ENCODE measurements at places on chromosomes 1 and 21.

GRCh38 chr1:102970496-102971078 is 137.7 kb downstream of the COL11A1 start:
- peak; percentile 82 for DNase-seq

DNA sequence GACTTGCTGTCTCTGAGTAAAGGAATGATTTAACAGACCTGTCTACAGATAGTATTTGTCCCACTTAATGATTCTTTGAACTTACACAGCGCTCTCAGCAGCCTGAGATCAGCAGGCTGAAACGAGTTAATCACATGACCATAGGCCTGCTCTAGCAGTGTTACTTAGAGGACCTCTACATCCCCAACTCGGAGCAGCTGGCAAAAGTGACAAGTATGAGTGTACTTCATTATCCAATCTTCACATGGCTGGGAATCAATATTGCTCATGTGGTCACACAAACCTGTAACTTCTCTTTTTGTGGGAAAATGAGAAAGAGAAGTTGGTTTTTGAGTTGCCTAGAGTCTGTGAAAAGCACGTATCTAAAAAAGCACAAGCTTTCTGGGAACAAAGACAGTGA is 11.4 kb upstream of the ATP13A2 start:
- DNase-seq: peak; percentile 77

DNA sequence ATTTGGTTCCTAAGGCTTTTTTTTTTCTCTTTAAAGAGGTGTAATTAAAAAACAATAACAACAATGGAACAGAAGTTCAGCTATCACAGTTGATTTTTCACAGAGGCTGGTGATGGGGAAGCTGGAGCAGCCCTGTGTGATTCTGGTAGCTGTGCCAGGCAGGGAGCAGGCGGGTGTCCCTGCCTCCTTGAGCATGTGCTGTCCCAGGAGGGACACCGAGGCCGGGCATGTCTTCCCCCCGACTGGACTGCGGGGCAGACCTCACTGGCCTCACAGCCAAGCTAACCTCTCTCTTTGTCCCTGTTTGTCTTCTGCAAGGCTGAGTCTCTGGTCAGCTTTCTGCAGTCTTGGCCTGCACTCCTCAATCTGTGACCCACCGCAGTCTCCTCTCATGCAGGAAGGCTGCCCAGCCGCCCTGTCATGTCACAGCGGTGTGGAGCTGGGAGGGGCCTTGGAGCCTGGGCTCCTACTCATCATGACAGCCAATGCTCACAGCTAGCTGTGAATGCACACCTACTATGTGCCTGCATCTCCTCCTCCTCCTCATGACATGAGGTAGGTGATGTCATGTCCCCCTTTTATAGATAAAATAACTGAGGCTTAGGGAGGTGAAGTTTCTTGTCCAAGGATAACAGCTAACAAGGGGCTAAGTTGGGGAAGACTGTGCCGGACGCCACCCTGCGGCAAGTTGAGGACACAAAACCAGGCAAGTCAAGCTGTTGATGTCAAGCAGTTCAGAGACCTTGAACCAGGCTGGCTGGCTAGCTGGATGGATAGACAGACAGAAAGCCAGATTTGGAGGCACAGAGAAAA is 10.3 kb upstream of the ACTL8 start:
- no peak for DNase-seq

DNA sequence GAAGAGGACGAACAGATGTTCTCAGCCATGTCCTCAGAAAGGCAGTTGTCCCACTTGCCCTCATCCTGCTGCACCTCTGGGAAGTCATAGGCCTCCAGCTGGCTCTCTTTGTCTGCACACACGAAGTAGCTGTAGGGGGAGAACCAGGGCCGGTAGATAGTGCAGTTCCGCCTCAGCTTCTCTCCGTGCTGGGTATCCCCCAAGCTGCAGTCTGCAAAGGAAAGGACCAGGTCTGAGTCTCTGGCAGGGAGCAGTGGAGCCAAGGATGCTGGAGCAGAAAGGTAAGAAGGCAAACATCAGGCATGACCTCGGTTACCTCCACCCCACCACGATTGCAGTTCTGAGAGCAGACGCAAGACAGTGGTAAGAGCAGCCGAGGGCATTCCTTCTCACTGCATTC is 2.2 kb downstream of the SPATA46 start:
- no peak for DNase-seq

GRCh38 chr1:107535091-107535490 is 394.3 kb downstream of the NTNG1 start:
- peak; percentile 83 for DNase-seq

DNA sequence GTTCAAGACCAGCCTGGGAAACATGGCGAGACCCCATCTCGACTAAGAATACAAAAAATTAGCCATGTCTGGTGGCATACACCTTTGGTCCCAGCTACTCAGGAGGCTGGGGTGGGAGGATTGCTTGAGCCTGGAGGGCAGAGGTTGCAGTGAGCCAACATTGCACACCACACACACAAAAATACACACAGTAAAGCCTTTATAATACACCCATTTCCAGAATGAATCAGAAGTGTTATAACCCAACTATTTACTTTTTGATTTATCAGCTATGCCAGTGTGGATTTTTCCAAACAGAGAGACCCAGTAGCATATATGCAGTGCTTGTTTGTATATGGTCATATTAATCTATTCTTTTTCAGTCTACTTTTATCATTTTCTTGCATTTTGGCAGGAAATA is 200.1 kb downstream of the ZP4 start:
- no peak for DNase-seq

GRCh38 chr1:110084227-110085078 is 14.0 kb upstream of the ALX3 start:
- DNase-seq: peak; percentile 88

DNA sequence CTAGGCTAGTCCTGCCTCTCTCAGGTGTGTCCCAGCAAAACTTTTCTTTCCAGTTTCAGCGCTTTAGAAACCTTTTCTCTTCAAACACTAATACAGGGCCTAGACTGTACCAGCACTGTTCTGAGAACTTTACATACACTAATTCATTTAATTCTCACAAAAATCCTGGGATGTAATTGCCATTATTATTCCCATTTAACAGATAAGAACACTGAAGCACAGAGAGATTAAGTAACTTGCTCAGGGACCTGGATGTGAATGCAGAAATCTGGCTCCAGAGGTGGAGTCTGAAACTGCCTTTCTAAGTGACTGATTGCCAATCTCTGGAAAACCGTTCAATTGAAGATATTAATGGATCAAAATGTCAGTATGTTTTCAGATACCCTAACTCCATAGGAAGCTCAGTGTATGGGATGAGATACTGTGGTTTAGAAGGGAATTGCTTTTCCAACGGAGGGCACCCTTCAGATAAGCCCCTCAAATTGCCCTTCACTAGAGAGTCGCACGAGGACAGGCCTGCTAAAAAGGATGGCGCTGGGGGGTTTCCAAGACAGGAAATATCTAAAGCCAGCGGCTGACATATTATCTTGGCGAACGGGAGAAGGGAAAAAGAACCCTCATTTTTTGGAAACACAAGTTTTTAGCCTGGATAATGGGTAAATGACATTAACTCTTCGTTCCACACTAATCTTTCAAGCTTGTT is 698 bp upstream of the UCK2 start:
- no peak for DNase-seq

DNA sequence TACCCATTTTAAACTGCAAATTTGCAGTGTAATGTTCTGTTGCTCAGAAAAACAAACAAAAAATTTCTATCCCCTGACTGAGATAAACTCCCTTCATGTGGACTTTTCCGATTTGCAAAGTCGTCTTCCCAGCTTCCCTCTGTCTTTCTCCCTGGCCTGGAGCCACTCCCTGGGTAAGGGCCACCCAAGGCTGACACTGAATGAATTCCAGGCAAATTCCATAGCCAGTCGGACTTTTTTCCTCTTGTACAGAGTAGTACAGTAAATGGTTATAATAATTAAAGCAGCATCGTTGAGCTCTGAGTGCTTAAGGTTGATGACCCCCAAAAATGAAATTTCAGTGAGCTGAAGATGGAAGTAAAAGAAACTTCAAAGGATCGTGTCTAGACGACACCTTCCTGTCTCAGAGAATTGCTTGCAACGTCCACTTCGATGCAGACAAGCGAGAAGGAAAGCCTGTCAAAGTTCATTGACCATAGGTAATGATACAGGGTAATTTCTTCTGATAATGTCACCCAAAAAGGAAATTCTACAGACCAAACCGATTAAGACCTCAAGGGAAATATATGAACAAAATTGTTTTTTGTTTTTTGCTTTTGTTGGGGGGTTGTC is 33.6 kb upstream of the LHX8 start:
- no peak for DNase-seq

GRCh38 chr1:203867802-203868201 is 6.4 kb downstream of the SNRPE start:
- DNase-seq: no peak

- no peak for DNase-seq
Measured at GRCh38 chr1:18072066-18072465, 35.5 kb upstream of the IGSF21 start.

GRCh38 chr1:180571060-180571831 is 12.5 kb downstream of the OVAAL start:
- peak; percentile 53 for DNase-seq

DNA sequence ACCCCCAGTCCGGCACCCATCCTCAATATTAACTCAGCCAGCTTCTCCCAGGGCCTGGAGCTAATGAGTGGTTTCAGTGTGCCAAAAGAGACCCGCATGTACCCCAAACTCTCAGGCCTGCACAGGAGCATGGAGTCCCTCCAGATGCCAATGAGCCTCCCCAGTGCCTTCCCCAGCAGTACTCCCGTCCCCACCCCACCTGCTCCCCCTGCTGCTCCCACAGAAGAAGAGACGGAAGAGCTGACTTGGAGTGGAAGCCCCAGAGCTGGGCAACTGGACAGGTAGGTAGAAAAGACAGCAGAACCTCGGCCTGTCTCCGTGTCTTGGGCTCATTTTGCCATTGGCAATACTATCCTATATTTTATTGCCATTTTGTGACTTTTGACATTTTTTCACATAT is 45.4 kb upstream of the IPO9 start:
- no peak for DNase-seq

DNA sequence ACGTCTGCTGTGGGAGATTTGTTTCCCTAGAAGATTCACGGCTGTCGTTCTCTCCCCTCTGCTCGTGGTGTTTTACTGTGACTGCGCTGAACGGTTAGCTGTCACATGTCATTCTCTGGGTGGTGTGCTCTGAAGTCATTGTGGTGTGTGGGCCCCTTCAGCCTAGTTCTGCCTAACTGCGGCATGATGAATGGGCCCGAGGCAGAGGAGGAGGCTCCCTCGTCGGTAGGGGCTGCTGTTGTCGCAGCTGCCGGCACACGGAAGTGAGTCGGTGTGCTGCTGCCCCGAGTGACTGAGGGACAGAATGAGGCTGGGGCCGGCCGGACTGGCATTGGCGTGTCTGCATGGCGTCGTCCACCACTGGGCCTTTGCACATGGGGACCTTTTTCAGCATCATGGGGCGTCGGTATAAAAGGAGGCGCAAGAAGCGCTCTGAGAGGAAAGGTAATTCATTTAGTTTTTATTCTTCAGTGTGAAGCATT is 77.9 kb downstream of the ADARB1 start:
- DNase-seq: peak; percentile 87

DNA sequence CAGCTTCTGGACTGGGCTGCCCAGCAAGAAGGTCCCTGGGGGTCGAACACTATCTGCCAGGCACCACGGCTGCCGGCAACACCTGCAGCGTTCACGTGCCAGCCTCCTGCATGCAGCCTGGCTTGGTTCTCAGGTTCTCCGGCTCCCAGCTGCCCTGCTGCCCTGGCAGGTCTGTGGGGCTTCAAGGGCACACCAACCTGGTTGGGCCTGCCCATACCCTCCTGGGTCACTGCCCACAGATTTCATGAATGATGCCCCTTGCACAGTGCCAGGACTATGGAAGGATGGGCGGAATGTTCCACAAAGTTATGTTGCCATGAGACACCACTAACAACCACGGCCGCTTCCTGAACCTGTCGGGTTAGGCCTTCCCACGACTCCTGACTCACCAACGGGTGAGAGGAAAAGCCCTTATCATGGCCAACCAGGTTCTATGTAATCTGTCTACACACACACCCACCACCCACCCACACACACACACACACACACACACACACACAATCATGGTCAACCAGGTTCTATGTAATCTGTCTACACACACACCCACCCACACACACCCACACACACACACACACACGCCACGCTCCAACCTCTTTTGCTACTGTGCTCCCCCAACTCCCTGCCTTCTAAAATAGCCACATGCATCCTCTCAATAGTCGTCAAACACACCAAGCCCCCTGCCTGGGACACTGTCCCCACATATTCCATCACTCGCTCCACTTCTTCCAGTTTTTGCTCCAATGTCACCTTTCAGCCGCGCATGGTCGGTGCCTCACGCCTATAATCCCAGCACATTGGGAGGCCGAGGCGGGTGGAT is 32.2 kb downstream of the HSPG2 start:
- DNase-seq: peak; percentile 28

DNA sequence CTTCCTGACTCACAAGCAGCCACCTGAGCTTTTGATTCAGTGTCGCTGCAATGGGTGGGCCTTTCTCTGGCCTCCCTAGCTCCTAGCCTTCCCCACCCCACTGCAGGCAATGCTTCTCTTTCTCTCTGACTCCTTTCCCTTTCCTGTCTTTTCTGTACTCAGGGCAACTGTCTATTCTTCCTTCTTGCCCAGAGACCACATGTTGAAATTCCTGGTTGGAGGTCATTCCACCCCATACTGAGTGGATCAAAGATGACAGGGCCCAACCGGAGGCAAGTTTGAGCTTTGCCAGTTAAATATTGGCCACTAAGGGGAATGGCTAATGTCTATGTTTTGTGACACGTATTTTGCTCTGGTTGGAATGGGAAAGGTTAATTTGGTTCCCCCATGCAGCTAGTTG is 65.2 kb upstream of the ARID1A start:
- no peak for DNase-seq

DNA sequence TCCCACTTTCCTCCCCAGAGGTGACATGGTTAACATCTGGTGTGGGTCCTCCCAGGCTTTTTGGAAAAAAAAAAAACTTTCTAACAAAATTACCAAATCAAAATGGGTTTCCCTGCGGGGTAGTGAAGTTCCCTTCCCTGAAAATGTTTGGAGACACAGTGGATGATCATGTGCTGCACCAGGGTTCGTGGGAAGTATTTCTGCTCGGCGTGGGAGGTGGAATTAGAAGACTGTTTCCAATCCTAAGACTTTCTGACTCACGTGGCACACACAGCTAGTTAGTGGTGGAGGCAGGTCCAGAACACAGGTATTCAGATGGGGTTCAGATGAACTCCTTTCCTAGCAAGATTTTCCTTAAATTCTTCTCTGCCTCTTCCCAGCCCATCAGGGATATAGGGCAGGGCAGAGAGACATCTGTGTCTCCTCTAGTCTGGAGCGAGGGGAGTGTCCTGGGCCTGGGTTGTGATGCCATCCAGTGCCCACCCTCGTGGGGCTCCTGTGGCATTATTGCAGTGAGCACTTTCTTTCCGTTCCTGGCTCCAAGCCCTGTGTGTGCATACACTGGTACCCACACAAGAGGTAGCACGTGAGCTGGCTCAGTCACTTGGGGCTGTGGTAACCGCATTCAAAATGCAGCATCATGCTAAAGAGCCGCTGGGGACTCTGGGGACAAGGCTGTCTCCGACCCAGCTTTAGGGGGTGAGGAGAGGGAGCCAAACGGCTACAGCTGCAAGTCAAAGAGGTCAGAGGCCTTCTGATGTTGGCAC is 27.5 kb downstream of the KCNC4 start:
- peak; percentile 21 for DNase-seq

DNA sequence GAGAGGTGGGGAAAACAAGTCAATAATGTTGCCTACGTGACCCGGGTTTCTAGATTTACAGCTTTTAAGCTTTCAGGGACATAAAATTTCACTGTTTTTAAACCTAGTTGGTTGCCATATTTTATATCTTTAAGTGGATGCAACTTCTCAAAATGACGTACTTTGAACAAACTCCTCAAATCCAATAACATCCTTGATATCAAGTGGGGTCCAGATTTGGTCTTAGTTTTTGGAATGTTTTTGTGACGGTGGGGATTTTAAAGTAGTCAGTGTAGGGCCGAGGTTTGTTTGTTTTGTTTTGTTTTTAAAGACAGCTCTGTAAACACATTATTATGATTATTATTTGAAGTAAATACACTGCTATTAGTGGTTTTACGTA is 453 bp downstream of the CDKN2C start:
- DNase-seq: no peak
